ENCODE measurements at places on chromosomes 5 and 9. TPM values are rescaled to one million over a fixed set of nuclear protein-coding genes. Genes with fewer than 3 reads are reported as not detected.

GRCh38 chr9:126856326-126856877 lies 4.0 kb upstream of the ZBTB34 start:
- no peak overlapping the region for H3K27ac ChIP-seq
- peaks cover 10% of the 10 kb centered on the region for H3K4me1 ChIP-seq
- H3K36me3 ChIP-seq: no peaks in the 10 kb centered on the region
- DNase-seq: no peak

- no peak for DNase-seq
- H3K4me3 ChIP-seq: no peak overlapping the region
- H3K4me1 ChIP-seq: peaks cover 14% of the 10 kb centered on the region
- no peak overlapping the region for H3K27ac ChIP-seq
Observed at GRCh38 chr9:130685104-130685503, 8.5 kb upstream of the EXOSC2 start.

DNA sequence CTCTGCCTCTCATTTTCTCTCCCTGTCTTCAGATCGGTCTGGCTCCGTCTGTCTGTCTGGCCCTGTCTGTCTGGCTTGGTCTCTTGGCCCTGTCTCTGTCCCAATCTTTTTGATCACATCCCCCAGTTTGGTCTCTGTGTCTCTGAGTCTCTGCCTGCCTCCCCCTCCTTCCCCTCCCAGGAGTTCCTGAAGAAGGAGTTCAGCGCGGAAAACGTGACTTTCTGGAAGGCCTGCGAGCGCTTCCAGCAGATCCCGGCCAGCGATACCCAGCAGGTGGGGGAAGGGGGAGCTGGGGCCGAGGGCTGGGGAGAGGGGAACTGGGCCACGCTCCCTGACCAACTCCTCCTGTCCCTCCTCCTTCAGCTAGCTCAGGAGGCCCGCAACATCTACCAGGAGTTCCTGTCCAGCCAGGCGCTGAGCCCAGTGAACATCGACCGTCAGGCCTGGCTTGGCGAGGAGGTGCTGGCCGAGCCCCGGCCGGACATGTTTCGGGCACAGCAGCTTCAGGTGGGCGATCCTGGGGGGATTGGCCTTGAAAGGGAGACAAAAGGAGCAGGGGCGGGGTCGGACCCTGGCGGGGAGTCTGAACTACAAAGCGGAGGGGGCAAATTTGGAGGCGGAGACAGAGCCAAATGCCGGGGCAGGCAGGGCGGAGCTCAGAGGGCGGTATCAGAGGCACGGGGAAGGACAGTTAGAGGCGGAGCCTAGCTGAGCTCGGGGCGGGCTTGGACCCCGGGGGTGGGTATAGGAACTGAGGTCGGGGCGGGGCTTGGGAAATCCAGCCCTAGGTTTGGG lies 9.0 kb downstream of the RGS14 start:
- peak; percentile 90 for DNase-seq
- H3K27me3 ChIP-seq: no peaks in the 10 kb centered on the region
- peak overlapping the region; percentile 90 for H3K27ac ChIP-seq
- H3K4me1 ChIP-seq: peaks cover 12% of the 10 kb centered on the region
- peak overlapping the region; percentile 65 for H3K4me3 ChIP-seq

DNA sequence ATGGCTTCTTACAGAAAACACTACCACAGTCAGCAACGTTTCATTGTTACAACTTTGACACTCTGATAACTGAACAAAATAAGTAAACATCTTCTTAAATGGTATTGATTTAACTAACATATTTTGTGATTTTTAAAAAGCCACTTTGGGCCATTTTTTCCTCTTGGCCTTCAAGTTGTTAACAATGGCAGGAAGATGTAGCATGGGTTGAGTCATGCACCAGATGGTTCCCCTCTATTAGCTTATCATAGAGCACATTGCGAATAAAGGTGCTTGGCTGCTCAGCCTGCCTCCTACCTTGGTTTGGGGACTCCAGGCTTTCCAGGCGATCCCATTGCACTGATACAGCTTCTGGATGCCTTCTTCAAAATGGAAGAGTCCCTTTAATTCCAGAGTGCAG lies 24.1 kb upstream of the CER1 start:
- no peak overlapping the region for H3K4me3 ChIP-seq
- no peak for DNase-seq
- H3K4me1 ChIP-seq: peaks cover 7% of the 10 kb centered on the region
- no peak overlapping the region for H3K27ac ChIP-seq
- H3K27me3 ChIP-seq: no peaks in the 10 kb centered on the region
- peaks cover 47% of the 10 kb centered on the region for H3K36me3 ChIP-seq

GRCh38 chr5:139188558-139189270 lies 9.5 kb downstream of the SIL1 start:
- no peak for DNase-seq
- H3K4me1 ChIP-seq: no peaks in the 10 kb centered on the region
- H3K27me3 ChIP-seq: no peaks in the 10 kb centered on the region
- no peak overlapping the region for H3K4me3 ChIP-seq
- no peak overlapping the region for H3K27ac ChIP-seq
- H3K36me3 ChIP-seq: no peaks in the 10 kb centered on the region

DNA sequence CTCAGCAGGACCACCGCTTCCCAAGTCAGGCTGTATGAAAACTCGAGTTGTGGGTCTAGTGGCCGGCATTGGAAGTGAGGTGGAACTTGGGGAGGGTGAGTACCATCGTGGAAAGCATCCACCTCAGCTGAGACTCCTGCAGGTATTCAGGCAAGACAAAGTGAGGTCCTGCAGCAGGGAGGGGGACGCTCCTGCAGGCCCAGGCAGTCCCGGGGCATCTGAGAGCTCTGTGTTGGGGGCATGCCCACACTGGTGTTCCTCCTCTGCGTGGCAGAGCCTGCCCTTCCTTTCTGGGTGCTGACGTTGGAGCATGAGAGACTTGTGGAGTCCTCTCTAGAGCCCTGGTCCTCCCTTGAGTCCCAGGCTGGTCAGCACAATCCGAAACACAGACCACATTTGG lies 187.7 kb downstream of the CACNA1B start:
- H3K4me3 ChIP-seq: no peak overlapping the region
- H3K27ac ChIP-seq: no peak overlapping the region
- peak; percentile 24 for DNase-seq
- H3K4me1 ChIP-seq: no peaks in the 10 kb centered on the region
- no peaks in the 10 kb centered on the region for H3K27me3 ChIP-seq
- no peaks in the 10 kb centered on the region for H3K36me3 ChIP-seq

GRCh38 chr5:36874465-36874864 lies 2.1 kb upstream of the NIPBL start:
- DNase-seq: no peak
- H3K36me3 ChIP-seq: no peaks in the 10 kb centered on the region
- no peak overlapping the region for H3K4me3 ChIP-seq
- H3K4me1 ChIP-seq: peaks cover 27% of the 10 kb centered on the region
- peak overlapping the region; percentile 98 for H3K27ac ChIP-seq

DNA sequence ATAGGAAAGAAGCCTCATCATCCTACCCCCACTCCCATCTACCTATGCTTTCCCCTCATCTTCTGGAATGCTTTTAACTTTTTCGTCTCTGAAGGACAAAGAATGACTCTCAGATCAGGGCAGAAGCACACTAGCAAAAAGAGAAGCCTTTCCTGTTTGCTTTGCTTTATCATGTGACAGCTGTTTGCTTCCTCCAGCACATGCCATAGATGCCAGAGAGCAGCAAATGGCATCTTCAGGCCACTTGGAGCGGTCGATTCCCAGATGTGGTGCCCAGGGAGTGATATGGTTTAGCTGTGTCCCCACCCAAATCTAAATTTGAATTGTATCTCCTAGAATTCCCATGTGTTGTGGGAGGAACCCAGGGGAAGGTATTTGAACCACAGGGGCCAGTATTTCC lies 294.8 kb downstream of the GADD45G start:
- no peak for DNase-seq
- no peaks in the 10 kb centered on the region for H3K4me1 ChIP-seq
- H3K4me3 ChIP-seq: no peak overlapping the region
- no peaks in the 10 kb centered on the region for H3K27me3 ChIP-seq
- H3K36me3 ChIP-seq: no peaks in the 10 kb centered on the region

- H3K27me3 ChIP-seq: no peaks in the 10 kb centered on the region
- H3K36me3 ChIP-seq: peaks cover 17% of the 10 kb centered on the region
- peaks cover 64% of the 10 kb centered on the region for H3K4me1 ChIP-seq
- DNase-seq: no peak
Observed at GRCh38 chr5:157540124-157540523, 35.5 kb downstream of the ADAM19 start.

- no peak overlapping the region for H3K4me3 ChIP-seq
- H3K27ac ChIP-seq: peak overlapping the region; percentile 45
- DNase-seq: no peak
- peaks cover 22% of the 10 kb centered on the region for H3K4me1 ChIP-seq
Observed at GRCh38 chr5:149229298-149229937, 42.2 kb upstream of the AFAP1L1 start.

DNA sequence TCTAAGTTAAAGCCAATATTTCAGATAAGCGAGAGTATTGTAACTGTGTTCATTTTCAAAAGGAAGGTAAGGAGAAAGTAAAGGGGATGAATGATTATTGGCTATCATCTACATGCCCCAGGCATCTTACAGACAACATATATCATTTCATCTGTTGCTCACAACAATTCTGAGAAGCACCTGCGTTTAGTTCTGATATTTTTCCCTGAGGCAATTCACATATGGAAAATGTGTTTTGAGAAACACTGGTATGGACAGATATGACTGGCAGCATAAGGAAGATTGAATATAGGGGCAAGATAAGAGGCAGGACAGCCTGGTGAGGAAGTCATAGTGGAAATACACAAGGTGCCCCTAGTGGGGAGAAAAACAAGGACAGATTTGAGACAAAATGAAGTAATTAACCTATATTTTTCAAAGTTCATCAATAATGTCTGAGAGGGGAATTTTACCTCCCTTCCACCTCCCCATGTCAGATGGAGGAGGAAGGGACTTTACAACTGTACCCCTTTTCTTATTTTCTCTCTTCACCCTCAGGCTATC lies 87.7 kb upstream of the TRIM32 start:
- H3K4me3 ChIP-seq: no peak overlapping the region
- no peaks in the 10 kb centered on the region for H3K27me3 ChIP-seq
- no peaks in the 10 kb centered on the region for H3K36me3 ChIP-seq
- no peak for DNase-seq
- no peak overlapping the region for H3K27ac ChIP-seq

DNA sequence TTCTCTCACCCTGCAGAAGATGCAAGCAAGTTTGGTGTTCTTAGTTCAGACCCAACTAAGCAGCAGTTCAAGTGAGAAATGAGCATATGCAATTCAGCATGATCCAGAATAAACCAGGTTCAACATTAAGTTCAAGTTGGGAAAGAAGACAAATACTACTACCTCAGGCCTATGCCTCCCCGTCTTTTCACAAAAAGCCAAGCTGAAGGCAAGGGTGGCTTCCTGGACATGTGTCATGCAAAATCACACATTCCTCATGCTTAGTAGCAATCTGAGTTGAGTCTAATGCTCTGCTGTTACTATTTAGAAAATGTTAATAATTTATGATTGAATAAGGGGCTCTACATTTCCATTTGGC lies 453.4 kb upstream of the GRAMD2B start:
- H3K27me3 ChIP-seq: no peaks in the 10 kb centered on the region
- no peaks in the 10 kb centered on the region for H3K36me3 ChIP-seq
- no peaks in the 10 kb centered on the region for H3K4me1 ChIP-seq
- H3K27ac ChIP-seq: no peak overlapping the region

DNA sequence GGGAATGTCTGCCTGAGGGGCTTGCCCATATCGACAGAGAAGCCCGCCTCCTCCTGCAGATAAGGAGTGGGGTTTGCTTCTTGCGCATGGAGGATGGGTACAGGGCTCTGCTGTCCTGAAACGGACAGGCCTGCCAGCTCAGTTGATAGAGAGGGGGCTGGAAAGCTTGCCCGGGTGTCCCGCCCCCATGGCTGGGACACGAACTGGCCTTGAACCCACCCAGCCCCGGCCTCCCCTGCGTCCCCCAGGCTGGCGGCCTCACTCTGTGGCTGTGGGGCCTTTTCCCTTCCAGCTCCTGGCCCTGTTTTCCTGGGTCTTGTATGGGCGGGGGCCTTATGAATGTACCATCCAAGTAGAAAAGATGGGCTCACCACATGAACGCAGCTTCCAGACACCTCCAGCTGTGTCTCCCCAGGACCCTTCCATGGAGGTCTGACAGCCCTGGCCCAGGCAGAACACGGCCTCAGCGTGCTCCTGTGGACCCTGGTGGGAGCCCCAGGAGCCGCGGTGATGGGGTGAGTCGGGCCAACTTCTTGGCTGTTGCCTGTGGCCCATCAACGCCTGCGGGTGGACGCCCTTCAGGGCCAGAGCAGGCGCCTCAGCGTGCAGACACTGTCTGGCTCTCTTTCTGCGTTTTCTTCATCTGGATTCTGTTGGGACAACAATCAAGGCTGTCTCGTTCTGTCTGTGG lies 15.9 kb upstream of the SLC2A6 start:
- no peaks in the 10 kb centered on the region for H3K36me3 ChIP-seq
- DNase-seq: peak; percentile 38
- H3K27me3 ChIP-seq: no peaks in the 10 kb centered on the region

DNA sequence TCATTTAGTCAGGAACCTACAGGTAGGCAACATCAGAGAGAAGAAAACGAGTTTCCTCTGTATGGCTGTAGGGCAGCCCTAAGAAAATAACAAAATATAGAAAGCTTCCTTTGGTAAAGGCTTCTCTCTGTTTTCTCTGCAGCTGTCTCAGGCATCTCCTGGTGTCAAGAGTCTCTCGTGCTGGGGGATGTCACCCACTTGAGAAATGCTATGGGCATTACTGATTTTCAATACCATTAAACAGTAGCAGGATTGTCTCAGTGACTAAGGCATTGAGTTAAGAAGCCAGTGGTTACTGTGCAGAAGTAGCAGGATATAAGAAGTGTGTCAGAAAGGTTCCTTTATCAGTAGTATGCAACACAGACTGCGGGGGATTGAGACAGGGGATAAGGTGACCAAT lies 32.4 kb downstream of the LIFR start:
- DNase-seq: no peak
- H3K27ac ChIP-seq: no peak overlapping the region
- no peaks in the 10 kb centered on the region for H3K27me3 ChIP-seq
- H3K36me3 ChIP-seq: peaks cover 38% of the 10 kb centered on the region
- H3K4me3 ChIP-seq: no peak overlapping the region

GRCh38 chr9:80410106-80410505 lies 838.3 kb downstream of the TLE4 start:
- no peaks in the 10 kb centered on the region for H3K36me3 ChIP-seq
- DNase-seq: peak; percentile 19
- no peaks in the 10 kb centered on the region for H3K27me3 ChIP-seq
- H3K27ac ChIP-seq: no peak overlapping the region
- H3K4me1 ChIP-seq: no peaks in the 10 kb centered on the region
- no peak overlapping the region for H3K4me3 ChIP-seq

GRCh38 chr5:7808998-7809397 lies 41.9 kb downstream of the CFAP90 start:
- no peaks in the 10 kb centered on the region for H3K27me3 ChIP-seq
- no peak overlapping the region for H3K27ac ChIP-seq
- no peak overlapping the region for H3K4me3 ChIP-seq

The STARD4 gene
- total RNA-seq: 14.5 TPM

The STPG3 gene
- not detected for total RNA-seq

The ISL1 gene
- not detected for total RNA-seq

The FOXD4L3 gene
- not detected for total RNA-seq

The ENTPD2 gene
- 1.0 TPM for total RNA-seq

The REXO4 gene
- 13.9 TPM for total RNA-seq

The PCDHB16 gene
- 2.0 TPM for total RNA-seq

The FYB1 gene
- total RNA-seq: 2.0 TPM

Data from heart left ventricle (tissue), 16 donors.